KG1 (cell line): ENCODE measurements at places on chromosomes 1 and 21.
A peak's percentile ranks its signal among the peaks of the same experiment; 100 is the strongest.

DNA sequence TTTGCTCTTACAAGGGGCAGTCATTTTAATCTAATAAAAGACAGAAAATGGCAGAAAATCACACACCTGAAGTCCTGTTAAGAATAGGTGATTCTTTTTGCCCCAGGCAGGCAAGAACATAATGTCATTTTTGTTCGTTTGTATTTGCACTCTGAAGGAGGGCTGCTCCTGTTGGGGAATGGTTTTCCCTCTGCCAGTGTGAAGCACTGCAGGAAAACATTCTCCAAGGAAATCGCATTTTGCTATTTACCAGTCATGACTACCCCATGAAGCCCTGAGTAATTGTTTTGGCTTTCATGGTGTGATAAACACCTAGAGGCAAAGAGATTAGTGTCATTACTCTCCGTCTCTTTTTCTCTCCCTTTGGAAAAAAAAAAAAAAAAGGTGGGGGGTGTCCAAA, 345.5 kb downstream of the NTNG1 start:
- DNase-seq, result no peak

GRCh38 chr1:212967801-212968200, 17.5 kb downstream of the VASH2 start:
- no peak for DNase-seq

GRCh38 chr21:17828223-17828622, 9.1 kb upstream of the C21orf91 start:
- DNase-seq, result no peak

GRCh38 chr1:212609701-212610574, 1.4 kb downstream of the ATF3 start:
- no peak for DNase-seq

DNA sequence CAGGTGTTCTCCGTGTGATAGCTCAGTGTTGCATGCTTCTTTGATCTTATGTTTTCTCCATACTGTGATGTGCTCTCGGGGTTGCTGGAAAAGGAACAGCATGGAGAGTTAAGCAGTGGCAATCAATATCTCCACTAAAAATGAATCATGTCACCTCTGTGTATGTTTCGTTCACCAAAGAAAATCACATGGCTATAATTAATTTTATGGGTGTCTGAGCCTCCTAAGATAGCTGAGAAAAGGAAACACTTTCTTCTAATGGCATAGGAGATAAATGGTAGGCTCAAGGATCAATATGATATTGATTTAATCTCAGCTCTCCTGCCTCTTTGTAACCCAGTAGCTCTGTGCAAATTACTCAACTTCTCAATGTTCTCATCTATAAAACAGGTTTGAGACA, 14.3 kb downstream of the FAM177B start:
- DNase-seq, result no peak

- peak; percentile 43 for DNase-seq
Measured at GRCh38 chr1:93346421-93346993, 800 bp downstream of the DR1 start.

DNA sequence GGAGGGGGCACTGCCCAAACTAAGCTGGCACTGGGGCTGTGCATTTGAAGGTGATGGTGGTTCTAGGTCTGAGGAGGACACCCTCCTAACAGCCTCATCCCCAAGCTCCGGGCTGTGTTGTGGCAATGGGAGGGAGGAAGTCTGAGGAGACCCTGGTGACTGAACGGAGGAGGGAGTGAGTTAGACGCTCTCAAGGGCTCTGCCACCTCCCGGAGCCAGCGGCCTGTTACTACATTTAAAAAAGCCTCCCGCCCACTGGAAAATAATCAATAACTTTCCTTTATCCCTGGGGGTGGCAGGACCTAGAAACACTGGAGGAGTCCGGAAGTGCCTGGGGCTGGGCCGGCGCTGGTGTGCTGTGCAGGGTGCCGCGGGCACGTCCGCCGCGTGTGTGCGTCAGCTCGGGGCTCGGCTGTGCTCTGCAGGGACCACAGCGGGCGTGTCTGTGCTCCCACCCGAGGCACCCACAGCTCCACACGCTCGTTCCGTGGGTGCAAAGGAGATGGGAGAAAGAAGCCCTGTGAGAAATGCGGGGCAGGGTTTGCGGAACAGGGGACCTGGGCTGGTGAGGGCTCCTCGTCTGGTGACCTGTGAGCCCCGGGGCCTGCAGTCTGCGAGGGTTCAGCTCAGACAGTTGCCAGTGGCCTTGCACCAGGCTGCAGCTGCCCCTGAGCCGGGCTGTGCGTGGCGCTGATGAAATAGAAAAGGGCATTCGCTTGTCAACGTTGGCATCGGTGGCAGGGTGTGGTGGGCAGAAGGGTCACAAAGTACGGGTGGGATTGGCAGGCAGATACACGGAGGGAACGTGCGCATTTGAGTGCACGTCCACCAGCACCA, 5.3 kb downstream of the SAMD11 start:
- DNase-seq, result no peak

GRCh38 chr1:248849152-248849551, 9.7 kb downstream of the ZNF692 start:
- no peak for DNase-seq

DNA sequence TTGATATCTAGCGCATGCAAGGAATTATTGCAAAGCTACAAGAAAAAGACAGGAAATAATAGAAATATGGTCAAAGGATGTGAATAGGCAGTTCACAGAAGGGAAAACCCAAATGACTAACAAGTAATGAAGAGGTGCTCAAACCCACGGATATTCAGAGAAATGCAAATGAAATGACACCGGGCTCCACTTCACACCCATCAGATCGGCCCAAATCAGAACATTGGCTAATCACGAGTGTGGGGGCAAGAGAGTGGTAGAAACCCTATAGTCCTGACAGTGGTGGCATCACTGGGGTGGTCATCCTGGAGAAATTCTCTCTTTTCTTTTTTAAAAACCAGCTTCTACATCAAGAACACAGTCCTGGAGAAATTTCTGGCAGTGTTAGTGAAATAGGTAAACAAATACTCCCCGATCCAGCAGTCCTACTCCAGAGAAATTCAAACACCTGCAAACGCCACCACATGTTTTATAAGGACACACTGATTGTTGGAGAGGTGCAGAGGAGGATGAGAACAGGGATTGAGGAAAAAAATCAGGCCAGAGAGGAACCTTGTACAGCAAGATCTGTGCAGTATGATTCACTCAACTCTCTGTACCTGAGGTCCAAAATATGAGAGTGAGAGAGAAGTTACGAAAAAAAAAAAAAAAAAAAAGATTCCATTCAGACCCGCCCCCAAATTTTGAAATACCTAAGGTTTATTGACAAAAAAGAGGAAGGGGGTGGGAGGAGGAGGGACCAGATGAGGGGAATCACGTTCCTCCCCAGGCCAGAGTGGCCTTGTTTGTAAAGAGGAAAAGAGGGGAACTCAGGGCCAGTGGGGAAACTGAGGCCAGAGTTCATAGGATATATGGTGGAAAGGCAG, 9.2 kb upstream of the TNFRSF1B start:
- DNase-seq, result peak; percentile 14

DNA sequence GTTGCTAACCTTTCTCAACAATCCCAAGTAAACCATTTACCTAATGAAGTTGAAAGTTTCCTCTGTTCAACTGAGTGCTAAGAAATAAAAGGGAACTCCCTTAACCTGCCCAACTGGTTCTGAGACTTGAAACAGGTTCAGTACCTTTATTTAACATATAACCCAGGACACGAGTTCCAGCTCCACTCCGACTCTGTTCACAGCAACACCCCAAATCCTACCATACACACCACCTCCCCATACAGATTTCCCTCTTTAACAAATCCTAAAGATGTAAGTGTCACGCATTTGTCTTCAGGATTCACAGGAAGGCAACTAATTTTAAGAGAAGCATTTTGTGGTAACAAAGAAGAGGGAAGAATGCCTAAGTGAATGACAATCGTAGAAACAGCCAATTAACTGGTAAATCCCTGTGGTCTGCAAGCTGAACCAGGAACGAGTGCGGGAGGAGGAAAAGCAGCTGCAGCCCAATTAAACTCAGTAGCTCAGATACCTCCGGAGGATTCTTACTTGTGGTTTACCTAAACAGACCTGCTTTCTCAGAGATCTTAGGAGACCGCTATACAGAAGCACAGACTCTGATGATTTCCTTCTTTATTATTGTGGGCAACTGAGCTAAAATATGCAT, 134.5 kb upstream of the MAGI3 start:
- DNase-seq, result no peak

GRCh38 chr1:239736479-239736878, 350.1 kb downstream of the CHRM3 start:
- no peak for DNase-seq

GRCh38 chr1:23224739-23225648, 7.7 kb upstream of the HTR1D start:
- DNase-seq, result no peak

DNA sequence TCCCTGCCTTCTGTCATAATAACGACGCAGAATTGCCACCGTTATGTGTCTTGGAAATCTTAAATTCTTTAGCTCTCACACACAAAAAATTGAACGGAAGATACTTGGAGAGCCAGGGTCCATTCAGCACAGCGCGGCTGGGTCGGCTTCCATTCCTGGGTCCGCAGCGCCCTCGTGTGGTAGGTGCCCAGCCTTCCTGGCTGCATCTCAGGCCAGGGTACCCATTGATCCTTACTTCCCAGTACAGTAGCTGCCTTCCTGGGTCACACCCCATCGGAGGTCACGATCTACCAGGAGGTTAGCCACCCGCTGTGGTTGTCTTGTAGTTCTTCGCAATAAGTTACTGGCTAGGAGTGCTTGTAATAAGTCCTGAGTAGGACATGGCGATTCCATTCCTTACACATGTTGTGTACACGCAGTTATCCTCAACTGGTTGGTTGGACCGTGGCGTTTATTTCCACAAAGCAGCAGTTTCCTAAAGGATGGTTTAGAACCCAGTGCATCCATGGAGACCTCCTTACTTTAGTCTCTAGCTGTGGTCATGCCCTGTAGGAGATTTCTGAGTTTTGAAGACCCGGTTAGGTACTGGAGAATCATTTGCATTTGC, 9.9 kb upstream of the MTARC1 start:
- no peak for DNase-seq

DNA sequence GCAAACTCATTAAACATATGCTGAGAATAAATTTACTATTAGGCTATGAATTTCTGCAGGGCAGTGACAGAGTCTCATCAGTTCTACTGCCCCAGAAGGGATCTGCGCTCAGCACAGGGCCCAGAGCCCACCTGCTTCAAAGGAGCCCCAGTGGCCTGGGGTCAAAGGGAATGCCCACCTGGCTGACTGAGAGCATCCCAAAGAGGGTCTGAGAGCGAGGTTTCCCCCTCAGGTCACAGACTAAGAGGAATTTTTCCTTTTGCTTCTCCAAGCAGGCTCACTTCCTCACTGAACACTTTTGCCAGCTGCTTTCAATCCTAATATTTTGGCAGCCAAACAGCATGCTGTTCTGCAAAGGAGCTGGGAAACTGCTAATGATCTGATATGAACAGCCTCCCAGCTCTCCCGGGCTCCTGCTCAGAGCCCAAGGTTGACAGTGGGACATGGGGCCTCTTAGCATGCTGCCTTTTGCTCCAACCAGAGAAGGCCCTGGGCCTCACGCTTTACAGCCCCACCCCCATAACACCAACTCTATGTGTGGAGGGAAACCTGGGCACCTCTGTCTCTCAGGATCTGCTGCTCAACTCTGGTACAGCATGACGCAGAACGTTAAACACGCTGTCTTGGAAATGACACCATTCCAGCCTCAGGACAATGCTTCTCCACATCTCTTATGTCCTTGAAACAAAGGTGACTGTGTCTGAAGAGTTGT, 70.7 kb upstream of the SYT6 start:
- no peak for DNase-seq
